Bronchial epithelial cell (primary cell): ENCODE measurements at places on chromosomes 3 and 15. TPM values are rescaled to one million over a fixed set of nuclear protein-coding genes. Genes with fewer than 3 reads are reported as not detected.
A peak's percentile ranks its signal among the peaks of the same experiment; 100 is the strongest.

The MGA gene
- total RNA-seq: 21.1 and 24.0 TPM in 2 replicates

- DNase-seq: no peak
Measured at GRCh38 chr3:184239708-184240107, 9.1 kb downstream of the ALG3 start.

- peak; percentile 78 for DNase-seq
Measured at GRCh38 chr3:173395073-173395411, 2.5 kb upstream of the NLGN1 start.

The MOBP gene
- total RNA-seq: not detected in 2 replicates

DNA sequence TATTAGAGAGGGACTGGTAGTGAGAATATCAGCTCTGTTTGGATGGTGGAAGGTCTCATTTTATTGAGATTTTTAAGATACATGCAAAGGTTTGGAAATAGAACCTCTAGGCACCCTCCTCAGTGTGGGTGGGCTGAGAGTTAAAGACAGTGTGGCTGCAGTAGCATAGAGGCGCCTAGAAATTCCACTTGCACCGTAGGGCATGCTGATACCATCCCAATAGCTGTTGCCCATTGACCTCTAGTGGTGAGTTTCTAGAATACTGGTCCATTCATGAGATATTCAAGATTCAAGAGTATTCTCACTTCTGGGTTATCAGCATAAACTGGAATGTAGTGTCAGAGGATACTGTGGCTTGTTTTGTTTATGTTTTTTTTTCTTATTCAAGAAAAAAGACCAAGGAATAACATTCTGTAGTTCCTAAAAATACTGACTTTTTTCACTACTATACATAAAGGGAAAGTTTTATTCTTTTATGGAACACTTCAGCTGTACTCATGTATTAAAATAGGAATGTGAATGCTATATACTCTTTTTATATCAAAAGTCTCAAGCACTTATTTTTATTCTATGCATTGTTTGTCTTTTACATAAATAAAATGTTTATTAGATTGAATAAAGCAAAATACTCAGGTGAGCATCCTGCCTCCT is 87.2 kb downstream of the TGFBR2 start:
- peak; percentile 68 for DNase-seq

The GABRA5 gene
- not detected in 2 replicates for total RNA-seq

The A4GNT gene
- total RNA-seq: not detected in 2 replicates

DNA sequence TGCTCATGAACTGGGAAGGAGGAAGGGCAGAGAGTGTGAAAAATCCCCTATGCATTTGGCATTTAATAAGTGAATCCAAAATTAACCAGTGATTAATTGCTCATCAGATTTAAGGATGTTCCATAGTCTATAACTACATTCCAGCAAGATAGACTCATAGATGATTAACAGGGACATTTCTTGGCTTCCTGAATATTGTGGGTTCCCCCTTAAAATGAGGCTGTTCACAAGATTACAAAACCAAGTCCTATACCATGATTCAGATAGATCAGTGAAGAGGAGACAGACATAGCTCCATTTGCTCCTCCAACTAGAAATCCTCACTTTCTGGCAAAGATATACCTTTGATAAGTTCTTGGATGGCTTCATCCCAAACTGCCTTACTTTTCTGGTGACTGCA is 15.4 kb downstream of the RASGRP1 start:
- DNase-seq: peak; percentile 58

DNA sequence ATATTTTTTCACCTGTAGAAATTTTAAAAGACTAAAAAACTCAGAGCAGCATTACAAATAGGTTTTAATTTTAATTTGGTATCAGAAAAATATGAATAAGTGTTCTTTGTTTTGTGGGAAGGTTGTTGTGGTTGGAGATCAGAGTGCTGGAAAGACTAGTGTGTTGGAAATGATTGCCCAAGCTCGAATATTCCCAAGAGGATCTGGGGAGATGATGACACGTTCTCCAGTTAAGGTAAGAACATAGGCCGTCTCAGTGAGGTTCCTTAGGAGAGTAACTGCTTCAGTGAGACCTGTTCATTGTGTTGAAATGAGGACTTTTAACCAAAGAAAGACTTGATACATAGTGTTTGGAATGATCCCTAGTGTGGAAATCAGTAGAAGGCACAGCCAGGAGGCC is 44.8 kb downstream of the OPA1 start:
- no peak for DNase-seq

DNA sequence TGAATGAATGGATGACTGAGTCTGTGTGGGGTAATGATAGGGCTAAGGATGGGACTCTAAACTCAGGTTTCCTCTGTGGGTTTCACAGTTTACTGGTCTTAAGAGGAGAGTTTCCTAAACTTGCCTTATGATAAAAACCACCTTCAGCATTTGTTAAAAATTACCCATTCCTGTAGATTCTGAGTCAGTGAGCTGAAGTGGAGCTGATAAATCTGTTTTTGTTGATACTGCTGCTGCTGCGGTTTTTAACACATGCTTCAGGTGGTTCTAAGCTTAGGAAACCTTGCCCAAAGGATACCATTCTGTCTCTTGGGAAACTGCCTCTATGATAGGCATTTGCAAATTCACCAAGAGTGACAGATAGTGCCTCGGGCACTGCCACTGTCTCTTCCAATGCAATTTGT is 52.6 kb downstream of the MECOM start:
- DNase-seq: no peak

- no peak for DNase-seq
Measured at GRCh38 chr3:191361456-191361855, 31.1 kb upstream of the UTS2B start.

The CHRNA3 gene
- not detected in 2 replicates for total RNA-seq

The LMLN gene
- 3.9 and 4.7 TPM in 2 replicates for total RNA-seq

- peak; percentile 22 for DNase-seq
Measured at GRCh38 chr3:23202921-23203707, at the start of gene UBE2E2. UBE2E2 (plus strand) TSS chr3:23203327.

- DNase-seq: peak; percentile 99
Measured at GRCh38 chr3:105274958-105275357, 91.8 kb upstream of the ALCAM start.

- DNase-seq: no peak
Measured at GRCh38 chr15:31472636-31473384, 146.2 kb downstream of the KLF13 start.

GRCh38 chr3:37942646-37943045 is 47.9 kb upstream of the VILL start:
- DNase-seq: no peak

The ADAMTS17 gene
- total RNA-seq: 1.1 and 2.0 TPM in 2 replicates

The LMOD3 gene
- total RNA-seq: not detected in 2 replicates

DNA sequence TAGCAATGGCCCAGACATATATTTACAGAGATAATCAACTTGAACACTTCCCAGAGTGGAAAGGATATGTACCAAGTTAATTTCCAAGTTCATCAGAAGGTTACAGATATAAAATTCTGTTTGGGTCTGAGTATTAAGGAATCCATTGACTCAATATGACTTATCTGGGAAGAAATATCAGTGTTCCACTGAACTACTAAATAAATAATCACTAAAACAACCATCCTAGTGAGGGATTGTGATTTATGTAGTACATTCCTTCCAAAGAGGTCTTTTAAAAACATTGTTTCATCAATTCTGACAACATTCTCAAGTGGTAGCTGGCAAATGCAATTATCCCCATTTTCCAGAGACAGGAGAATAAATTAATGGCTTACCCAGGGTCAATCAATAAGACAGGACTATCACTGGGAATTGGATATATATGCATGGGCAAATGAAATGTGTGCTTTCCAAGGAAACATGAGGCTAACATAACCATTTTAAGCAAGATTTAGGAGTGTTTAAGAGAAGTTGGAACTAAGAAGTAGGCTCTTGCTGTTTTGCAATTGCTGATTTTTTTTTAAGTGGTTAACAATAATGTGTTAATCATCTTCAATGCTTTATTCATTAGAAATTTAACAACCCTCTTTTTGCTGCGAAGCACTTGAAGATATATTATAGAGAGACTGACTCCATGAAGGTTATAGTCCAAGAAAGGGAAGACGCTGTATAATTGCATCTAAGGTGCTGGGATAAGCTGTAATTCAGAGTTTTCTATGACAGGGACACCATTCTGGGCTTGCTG is 37.9 kb downstream of the SLC9A9 start:
- no peak for DNase-seq

The ANKRD63 gene
- not detected in 2 replicates for total RNA-seq

- DNase-seq: no peak
Measured at GRCh38 chr15:38828031-38828532, 263.5 kb upstream of the RASGRP1 start.

DNA sequence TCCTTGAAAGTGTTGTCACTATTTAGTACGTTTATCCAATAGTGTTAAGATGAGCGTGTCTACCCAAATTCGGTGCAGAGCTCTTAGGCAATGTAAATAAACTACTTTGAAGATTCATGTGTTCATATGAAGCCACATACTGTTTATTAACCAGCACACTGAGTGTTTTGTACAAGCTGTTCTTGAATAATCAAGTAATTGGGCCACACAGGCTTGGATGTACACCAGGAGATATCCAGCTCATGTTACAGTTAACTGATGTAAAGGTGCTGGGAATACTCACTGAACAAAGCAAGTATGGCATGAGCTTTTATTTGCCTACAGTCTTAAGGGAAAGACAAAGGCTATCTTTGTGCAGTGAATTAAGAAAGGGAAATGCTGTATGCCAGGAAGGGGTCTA is 632 bp upstream of the DHX36 start:
- DNase-seq: no peak

- no peak for DNase-seq
Measured at GRCh38 chr3:58492494-58492905, 604 bp downstream of the KCTD6 start.

GRCh38 chr15:79635897-79636561 is 203.9 kb downstream of the MINAR1 start:
- no peak for DNase-seq

The CCR3 gene
- total RNA-seq: under 0.01 TPM in 1 of 2 replicates, not detected in the other

The WDR6 gene
- total RNA-seq: 31.5 and 61.1 TPM in 2 replicates

DNA sequence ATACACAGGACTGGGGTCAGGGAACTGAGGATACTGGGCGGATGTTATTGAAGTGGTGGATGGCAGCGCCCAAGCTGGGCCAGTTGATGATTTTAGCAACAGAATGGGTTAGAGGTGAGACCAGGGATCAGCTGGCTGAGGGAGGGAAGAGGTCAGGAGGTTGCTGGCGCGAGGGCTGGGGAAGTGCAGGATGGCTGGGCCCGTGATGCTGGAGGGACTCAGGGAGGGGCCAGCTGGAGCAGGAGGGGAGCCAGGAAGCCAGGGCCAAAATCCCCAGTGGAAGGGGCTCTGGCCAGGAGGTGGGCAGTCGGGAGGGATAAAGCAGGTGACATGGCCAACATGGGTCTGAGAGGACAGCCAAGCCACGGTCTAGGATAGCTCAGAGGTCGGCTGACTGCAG is 178.0 kb downstream of the NSMCE3 start:
- no peak for DNase-seq

DNA sequence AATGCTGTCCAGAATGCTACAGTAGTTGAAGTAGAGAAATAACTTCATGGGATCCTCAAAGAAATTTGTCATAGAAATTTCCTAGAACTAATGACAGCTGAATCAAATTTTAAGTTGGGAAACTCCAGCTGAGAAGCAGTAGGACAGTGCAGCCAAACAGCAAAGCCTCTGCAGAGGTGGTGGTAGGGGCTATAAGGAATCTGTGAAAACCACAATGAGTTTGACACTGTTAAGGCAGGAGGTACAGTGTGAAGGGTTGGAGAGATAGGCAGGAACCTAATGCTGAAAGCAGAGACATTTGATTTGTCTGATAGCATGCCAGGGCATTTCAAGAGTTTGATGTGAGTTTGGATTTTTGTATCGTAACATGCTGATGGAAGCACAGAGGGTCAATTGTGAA is 22.0 kb downstream of the ASTE1 start:
- no peak for DNase-seq

DNA sequence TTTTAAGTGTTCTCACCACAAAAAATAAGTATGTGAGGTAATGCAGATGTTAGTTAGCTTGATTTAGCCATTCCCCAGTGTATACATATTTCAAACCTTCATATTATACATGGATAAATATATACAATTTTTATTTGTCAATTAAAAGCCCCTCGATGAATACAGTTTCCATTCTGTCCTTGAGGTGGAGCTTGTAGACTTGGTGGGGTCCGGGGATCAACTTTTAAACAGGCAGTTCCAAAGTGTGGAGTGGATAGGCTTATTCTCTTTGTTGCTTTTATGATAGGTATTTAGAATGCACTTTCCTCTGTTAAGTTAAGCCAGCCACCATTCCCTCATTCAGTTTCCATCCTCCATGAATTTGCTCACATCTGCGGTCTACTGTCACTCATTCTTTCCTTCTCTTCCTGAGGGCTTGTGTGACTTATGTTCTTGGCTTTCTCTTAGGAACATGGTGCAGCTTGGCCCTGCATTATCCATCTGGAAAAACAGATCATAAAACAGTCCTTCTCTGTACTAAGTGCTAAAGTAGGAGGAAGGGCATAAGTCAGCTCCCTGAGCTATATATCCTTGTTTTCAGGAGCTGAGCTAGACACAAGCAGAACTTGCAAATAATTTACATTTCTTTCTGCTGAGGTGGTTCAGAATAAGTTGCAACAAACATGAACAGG is 149.1 kb downstream of the NFKBIZ start:
- DNase-seq: no peak
